ENCODE measurements at places on chromosomes 7 and 10.

- DNase-seq, result no peak
Measured at GRCh38 chr10:123442901-123443300, 223.3 kb upstream of the GPR26 start.

DNA sequence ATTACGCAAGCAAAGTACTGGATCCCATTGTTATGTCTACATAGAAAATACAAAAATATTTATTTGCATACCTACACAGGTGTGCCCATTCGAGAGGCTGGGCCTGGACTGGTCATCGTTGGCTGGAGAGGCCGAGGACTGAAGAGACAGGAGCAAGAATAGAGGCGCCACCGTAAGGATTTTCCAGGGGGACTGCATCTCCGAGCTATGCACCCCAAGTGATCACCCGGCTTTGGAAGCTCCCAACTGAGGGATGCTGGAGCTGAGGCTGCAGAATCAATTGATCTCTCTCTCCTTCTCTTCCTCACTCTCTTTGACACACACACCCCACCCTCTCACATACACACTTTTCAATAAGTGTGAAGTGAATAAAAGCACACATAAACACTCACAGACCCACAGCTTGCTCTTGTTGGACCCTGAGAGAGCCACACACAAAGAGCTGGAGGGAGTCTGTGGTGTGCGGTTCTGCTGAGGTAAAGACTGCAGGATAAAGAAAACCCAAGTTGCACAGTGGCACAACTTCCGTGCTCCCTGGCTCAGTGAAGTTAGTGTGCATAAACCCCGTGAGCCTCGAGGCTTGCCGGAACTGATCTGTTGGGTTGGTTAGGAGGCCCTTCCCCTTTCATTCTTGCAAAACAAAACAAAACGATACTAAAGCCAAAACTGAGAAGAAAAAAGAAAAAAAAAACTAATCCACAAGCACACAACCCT is at the start of gene AOAH:
Gene AOAH, minus strand, starts transcription at position 544 of the 714 bp plus-strand sequence. Its CDS starts 346 bp downstream, at position 198.
- DNase-seq, result peak; percentile 24

GRCh38 chr7:134714470-134715205 is 64.8 kb upstream of the CALD1 start:
- DNase-seq, result no peak

DNA sequence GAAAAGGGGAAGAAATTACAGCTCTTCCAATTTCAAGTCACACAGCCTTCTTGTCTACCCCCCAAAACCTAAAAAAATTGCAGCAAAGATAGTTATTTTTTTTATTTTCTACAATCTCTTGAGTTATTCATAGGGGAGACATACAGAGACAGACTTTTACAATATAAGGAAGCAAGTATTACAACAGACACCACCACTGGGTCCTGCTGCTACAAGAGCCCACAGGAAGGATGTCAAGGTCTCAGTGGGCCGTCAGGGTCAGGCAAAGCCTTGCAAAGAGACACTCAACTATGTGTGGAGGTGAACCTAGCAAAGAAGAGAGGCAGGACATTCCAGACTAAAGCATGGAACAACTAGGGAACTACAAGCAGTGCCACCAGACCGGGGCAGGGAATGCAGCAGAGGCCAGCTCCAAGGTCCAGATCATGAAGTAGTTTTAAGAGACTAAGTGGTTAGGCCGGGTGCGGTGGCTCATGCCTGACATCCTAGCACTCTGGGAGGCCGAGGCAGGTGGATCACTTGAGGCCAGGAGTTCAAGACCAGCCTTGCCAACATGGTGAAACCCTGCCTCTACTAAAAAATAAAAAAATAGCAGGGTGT is 28.2 kb upstream of the ZCCHC24 start:
- no peak for DNase-seq

DNA sequence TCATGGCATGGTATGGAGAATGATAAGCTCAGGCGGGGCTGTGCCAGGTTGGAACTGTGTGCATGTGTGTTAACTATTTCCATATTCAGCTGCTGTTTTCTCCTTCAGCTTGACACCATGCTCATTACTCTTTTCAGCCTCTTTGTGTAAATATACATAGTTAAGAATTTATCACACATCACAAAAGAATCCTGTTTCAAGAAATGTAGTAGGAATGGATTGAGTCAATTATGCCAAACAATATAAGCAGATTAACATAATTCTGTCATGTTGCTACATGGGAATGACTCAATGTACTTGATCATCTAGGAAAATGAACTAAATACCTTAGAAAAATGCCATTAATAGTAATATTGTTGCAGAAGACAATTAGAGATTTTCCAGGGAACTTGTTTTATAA is 687.4 kb downstream of the PARD3 start:
- no peak for DNase-seq

GRCh38 chr7:102425639-102426267 is 7.6 kb upstream of the ORAI2 start:
- DNase-seq, result peak; percentile 62

DNA sequence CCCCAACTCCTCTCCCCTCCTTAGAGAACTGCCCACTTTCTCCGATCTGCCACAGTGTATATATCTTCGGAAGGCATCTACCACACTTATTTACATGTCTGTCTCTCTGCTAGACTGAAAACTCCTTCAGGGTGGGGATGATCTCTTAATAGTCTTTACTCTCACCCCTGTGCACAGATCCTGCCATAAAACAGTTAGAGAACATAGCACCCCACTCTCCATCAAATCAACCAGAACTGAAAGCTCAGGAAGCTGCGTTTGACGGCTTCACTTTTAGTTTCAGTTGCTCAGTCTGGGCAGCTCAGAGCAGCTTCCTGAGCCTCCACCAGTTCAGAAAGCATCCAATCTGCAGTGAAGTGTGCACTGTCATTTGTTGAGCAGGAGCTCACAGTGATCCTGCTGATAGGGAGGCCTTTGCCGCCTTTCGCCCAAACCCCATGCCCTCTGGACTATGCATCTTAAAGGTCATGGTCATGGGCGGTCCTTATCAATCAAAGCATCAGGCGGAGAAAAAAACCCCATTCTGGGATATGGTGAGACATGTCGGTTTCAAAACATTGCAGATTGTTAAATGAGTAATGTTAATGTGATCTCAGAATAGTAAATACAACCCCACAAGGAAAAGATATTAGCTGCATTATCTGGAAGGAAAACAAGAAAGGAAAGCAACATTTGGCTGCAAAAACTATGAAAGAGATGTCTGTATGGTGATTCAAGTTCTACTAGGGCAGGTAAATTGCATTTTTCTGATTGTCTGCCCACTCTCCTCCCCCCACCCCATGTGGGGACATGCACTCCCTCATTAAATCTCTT is 167.1 kb upstream of the ADO start:
- DNase-seq, result no peak

GRCh38 chr10:486666-487322 is 202.7 kb downstream of the DIP2C start:
- DNase-seq, result no peak

- no peak for DNase-seq
Measured at GRCh38 chr7:73906874-73907273, 45.9 kb downstream of the TMEM270 start.

GRCh38 chr7:139960157-139960556 is 102.6 kb downstream of the PARP12 start:
- DNase-seq, result no peak

DNA sequence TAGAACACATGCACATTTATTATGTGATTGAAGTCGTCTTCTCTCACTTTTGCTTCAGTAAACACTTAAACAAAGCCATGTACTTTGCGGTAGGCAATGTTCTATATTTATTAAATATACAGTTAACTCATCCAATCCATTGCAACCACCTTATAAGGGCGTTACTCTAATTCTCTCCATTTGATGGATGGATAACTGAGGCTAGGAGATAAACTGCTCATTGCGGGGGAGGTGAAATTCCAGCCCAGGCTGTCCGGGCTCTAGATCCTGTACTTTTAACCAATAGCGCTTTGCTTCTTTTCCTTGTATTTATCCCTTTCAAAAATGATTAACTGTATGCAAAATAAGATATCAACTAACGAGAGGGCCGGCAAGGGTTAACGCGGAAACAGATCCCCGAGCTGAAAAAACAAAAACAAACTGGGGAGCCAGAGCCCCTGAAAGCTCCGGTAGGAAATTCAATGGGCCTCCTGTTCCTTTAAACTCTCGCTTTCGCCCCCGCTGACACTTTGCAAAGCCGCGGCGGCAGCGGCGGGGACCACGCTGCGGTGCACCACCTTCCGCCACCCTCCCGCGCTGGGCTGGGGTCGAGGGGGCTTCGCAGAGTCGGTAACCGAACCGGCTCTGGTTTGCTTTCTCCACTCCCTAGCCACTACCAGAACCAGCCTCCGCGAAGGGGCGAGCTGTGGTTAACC is 1.0 kb upstream of the PLXDC2 start:
- DNase-seq, result peak; percentile 76

DNA sequence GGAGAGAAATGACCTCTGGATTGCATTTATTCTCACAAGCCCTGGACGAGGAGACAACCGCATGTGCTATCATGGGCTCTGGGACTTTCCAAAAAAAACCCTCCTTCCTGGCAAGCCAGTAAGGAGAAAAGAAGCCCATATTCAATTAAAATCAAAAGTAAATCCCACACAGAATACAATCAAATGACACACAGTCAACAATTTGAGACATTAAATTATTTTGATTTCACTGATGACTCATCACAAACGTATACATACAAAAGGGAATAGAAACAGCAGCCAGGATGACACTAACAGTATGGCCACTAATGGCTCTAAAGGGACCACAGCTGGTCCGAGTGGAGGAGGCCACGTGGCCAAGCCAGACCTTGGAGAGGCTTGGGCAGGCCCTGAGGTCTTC is 24.9 kb downstream of the LRRC20 start:
- DNase-seq, result no peak

DNA sequence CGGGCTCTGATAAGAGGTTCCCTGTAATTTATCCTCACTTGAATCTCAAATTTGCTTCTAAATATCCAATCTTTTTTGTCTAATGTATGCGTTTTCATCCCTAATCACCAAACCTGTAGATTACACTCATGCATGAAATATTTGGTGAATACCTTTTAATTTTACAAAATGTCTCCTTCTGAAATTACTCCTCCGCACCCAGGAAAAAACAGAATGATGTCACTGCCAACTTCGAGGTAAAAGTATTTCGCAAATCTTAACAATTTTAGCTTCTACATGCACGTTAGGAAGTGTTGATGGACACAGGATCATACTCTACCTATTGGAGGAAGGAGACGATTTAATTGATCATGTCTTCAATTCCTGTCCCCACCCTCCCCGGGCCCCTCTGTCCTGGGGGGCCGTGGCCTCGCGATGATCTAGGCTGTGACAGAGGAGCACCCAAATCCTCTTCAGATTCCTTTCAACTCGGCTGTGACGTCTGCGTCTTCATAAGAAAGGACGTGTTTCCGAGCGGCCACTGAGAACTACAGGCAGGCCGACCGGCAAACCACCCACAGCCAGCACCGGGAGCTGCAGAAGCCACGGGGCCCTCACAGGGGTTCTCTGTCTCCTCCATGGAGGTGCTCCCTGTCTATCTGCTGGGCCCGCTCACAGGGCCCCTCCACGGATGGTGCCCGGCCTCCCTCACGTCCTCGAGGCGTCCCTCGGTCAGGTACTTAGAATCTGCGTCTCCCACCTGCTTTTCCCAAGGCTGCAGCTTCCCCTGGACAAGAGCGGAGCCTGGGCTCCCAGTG is 8.7 kb upstream of the FAM20C start:
- DNase-seq, result no peak

DNA sequence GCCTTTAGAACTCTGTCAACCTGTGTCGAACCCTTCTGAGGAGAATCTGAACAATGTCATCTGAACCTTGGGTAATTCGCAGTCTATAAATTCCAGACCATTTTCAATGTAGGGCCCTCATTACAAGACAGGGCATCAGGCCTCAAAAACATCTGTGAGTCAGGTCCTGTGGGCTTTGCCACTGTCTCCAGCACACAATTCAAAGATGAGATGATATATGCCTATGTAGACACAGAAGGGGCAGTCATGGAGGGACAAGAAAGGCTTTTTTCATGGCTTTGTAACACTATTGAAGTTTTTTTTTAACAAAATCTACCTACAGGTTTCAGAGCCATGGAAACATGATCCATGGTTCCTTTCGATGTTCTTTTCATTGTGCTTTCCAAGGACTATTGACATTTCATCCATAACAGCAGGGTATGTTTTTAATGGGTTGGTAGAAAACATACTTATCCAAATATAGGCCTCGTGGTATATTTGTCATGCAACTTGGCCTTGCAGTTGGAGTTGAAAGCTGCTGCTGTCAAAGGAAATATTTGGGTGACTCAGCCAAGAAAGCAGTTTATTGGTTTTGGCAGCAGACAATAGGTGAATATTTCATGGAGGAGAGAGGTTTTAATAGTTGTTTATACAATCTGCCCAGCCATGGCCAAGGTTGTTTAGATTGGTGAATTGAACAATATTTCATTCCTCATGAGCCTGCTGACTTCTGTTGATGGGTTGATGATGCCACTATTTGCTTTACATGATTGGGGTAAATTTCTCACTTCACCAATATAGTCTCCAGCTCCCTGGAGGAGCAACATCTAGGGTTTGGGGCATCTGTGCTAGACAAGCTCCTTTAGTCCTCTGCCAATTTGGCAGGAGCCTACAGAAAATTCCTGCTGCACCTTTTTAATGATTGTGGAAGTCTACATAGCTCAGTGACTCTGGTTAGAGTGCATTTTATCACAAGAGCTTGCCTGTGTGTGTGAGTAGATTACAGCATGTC is 158.4 kb upstream of the TMEM72 start:
- DNase-seq, result no peak

DNA sequence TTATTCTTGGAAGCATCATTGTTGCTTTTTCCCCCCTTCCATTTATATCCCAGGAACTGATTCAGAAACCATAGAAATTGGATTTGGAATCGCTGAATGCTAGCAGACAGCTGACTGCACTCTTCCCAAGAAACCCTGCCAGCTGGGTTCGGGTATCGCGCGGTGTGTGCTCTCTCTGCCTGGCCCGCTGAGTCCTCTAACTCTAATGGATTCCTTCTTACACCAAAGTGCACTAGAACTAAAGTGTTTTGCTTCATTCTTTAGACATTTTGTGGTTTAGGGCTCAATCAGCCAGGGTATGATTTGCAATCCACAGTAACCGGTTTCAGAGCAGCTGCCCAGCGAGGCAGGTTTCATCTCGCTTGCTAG is 92.2 kb downstream of the EGFR start:
- DNase-seq, result peak; percentile 88

GRCh38 chr10:103811463-103811862 is 43.9 kb downstream of the SH3PXD2A start:
- DNase-seq, result no peak

DNA sequence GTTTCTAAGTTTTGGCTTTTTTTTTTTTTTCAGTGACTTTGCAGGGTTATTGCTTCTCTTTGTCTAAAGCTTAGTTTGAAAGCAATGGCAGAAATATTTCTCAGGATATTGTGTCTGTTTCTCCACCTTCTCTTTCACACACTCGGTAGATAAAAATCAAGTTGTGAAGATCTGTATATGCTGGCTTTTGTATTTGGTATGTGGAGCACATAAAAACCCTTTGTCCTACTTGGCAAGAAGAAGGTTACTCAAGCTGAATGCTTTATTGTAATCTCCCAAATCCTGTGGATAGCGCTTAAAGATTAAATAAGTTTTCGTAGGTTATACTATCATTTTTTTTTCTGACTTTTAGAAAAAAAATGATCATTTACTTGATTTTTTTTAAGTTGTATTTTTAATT is 172.4 kb downstream of the CDCA7L start:
- no peak for DNase-seq
